CD4-positive, alpha-beta T cell treated with Interleukin-1 beta for 1 hour (primary cell): ENCODE measurements at places on chromosomes 6 and 20.

GRCh38 chr20:63148696-63149095, 67.2 kb downstream of the YTHDF1 start:
- no peak for DNase-seq

GRCh38 chr20:46088409-46089166, 1.2 kb downstream of the NCOA5 start:
- DNase-seq, result no peak

DNA sequence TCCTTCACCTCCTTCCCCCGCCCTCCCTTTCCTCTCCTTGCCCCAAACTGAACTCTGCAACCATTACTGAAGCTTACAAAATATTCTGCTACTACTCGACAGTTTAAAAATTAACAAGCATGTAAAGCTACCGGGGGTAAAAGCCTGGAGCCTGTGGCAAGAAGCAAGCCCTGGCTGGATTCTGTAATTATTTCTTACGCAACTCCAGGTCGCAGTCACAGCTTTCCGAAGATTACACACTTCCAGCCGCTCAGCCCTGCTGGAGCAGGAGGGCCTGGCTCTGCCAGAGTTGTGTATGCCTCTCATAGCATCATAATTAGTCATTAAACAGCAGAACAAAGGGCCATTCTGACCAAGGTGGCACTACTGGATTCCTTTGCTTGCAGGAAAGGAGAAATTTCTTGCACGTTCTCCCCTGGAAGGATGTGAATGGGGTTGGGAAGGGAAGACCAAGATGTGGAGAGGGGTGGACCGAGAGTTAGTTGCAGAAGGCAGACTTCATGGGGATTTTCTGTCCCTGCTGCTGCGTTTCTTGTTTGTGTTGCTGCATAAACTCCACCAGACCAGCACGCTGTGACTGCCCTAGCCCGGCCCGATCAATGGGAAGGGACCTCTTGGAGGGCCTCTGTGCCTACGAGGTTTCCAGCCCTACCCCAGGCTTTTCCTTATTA, 23.6 kb downstream of the FOXQ1 start:
- no peak for DNase-seq

- DNase-seq, result no peak
Observed at GRCh38 chr6:44477293-44477894, 89.9 kb downstream of the CDC5L start.

DNA sequence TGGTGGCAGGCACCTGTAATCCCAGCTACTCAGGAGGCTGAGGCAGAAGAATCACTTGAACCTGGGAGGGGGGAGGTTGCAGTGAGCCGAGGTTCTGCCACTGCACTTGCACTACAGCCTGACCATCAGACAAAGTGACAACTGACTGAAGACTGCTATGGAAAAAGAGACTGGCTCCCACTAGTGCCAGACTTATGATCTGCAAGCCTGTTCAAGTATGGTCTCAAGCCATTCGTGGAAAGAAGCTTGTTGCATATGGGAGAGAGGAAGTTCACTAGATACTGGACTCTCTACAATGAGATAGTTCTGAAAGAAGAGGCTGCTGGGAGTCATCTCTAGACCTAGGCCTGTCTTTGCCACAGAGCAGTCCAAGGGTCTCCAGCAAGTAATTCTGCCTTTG, 26.7 kb downstream of the MDN1 start:
- peak; percentile 15 for DNase-seq

GRCh38 chr6:88612631-88613030, 350.8 kb downstream of the RNGTT start:
- no peak for DNase-seq

GRCh38 chr20:1663917-1664316, 6.3 kb upstream of the SIRPG start:
- no peak for DNase-seq

GRCh38 chr6:47180633-47181032, 129.1 kb downstream of the TNFRSF21 start:
- DNase-seq, result no peak

DNA sequence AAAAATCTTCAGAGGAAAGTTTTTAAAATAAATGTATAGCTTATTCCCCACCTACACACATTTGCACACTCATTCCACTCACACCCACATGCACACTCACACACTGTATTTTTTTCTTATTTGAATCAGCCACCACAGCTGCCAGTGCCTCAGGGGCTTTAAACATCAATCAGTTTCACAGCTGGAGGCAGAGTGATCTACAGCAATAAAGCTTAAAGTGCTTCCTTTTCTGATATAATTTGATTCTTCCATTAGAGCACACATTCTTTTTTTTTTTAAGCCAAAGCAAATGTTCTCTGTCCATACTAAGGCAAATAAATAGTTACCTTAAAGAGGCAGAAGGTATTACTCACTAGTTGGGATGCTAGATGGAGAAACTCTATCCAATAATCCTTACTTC, 498.8 kb upstream of the POU3F2 start:
- no peak for DNase-seq

GRCh38 chr6:33854572-33855030, 50.8 kb upstream of the MLN start:
- no peak for DNase-seq

- DNase-seq, result no peak
Observed at GRCh38 chr20:32775336-32775991, 13.3 kb downstream of the DNMT3B start.

DNA sequence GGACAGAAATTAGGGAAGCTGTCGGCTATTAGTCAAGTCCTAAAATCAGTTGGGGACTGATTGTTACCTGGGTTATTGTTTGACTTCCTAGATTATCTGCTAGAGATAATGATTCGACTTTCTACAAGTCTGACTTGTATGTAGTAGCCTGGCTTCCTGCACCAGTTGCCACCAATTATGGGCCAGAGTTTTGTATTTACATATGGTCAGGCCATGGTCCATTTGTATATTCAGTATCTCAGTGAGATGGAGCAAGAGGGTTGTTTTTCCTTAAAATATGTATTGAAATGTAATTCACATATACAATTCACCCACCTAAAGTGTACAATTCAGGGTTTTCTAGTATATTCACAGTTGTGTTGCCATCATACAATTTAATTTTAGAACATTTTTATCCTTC, 130.6 kb upstream of the PHACTR3 start:
- DNase-seq, result no peak

DNA sequence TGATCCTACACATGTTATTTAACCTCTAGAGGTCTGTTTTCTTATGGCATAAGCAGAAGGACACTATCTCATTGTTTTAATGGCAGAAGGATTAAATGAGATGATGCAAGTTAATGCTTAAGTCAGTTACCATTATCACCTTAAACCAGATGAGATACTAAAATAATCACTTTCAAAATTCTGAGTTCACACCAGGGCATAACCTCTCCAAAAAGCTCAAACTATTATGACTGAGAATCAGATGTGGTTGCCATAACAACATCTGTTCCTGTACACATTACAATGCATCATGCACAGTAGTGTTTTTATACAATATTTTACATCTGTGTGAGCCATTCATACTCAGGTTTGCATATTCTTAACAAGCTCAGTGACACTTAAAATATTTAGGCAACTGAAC, 10.2 kb downstream of the ADNP start:
- no peak for DNase-seq

DNA sequence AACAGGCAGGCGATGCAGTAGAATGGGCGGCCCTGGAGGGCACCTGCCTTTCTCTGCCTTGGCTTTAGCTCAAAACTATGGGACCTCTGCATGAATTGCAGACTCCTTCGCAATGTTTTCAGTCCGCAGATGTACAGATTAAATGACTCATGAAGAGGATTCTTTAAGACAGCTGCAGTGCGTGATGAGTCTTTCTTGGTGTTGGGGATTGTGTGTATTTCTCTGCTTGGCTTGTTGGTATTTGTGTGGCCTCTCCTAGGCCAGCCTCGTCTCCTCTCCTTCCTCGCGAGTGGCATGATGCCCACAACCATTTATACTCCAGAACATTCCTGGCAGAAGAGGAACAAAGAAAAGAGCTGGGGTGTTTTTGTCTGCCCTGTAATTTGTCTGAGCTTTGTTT, 110.6 kb downstream of the SYNDIG1 start:
- no peak for DNase-seq

DNA sequence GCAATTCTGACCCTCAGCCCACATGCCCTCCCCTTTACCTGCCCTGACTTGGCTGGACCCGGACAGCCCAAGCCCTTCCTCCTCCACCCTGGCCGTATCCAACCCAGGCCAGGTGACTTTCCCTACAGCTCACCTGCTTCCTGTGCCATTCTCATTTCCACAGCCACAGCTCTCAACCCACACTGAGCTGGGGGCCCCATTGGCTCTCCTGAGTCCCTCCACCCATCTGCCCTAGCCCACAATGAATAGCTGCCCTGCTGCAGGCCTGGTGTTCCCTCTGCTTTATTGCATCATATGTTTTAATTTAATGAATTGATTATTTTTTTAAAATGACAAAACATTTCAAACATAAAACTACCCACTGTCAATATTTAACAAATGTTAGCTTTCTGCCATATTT, 118.5 kb upstream of the BACH2 start:
- no peak for DNase-seq

GRCh38 chr6:148435386-148435785, 92.7 kb downstream of the SASH1 start:
- DNase-seq, result no peak

- no peak for DNase-seq
Observed at GRCh38 chr6:28683945-28684538, 158.4 kb downstream of the GPX5 start.

- DNase-seq, result no peak
Observed at GRCh38 chr6:13703496-13703895, 8.1 kb downstream of the RANBP9 start.

- DNase-seq, result no peak
Observed at GRCh38 chr6:159252955-159253508, 83.8 kb downstream of the FNDC1 start.

- no peak for DNase-seq
Observed at GRCh38 chr6:30555816-30556065, 548 bp downstream of the GNL1 start.

DNA sequence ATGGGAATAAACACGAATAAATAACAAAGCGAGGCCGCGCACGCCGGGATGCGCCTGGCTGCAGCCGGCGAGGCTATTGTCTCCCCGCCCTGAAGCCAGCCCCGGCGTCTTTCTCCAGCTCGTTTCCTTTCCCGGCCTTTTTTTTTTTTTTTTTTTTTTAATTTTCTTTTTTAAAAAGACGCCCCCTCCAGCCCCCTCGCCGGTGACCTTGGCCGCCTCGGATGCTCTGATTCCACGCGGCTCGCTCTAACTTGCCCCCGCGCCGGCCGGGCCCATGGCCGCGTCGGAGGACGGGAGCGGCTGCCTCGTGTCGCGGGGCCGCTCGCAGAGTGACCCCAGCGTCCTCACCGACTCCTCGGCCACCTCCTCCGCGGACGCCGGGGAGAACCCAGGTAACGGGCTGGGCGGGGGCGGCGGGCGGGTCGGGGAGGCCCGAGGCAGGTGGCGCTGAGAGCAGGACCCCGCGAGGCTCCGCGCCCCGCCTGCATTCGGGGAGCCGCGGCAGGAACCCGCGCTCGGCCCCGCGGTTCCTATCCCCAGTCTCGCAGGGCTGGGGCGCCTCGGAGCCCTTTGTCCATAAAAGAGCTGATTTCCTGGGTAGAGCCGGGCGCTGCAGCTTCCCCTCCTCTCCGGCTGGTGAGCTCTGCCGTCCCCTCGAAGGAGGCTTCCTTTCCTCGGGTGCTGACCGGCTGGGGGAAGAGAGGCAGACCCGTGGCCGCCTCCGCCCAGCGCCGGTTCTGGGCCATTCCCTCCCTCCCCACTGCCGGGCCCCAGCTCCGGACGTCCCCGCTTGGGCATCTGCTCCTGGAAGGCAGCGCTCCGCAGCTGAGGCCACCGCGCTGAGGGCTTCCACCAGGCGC, 631 bp downstream of the PHACTR3 start:
- DNase-seq, result no peak

DNA sequence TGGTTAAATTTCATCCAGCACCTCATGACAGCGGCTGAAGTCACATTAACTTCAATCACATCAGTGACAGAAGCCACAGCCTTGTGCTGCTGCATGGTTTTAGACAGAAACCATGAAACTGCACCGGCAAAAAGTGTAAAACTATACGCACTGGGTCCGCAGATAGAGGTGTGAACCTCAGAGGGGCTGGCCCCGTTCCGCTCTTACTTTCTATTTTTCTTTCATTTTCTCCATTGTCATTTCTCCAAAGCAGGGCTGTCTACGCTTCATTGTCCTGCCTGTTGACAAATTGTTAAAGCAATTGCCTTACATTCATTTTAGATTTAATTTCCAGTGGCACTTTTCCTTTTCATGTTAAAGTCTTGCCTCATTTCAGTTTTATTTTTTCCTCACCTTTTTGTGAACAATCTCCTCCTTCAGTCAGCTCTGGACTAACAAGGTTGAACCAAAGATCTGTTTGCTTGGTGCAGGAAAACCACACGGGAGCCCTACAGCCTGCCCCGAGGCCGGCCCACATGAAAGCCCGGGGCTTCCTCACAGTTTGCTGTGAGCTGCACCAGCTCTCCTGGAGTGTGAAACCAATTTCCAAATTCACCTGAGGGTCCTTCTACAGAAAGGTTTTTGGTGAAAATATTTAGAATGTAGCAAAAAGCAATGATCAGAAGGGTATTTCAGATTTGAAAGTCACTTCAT, 63.7 kb downstream of the PRR18 start:
- DNase-seq, result no peak

DNA sequence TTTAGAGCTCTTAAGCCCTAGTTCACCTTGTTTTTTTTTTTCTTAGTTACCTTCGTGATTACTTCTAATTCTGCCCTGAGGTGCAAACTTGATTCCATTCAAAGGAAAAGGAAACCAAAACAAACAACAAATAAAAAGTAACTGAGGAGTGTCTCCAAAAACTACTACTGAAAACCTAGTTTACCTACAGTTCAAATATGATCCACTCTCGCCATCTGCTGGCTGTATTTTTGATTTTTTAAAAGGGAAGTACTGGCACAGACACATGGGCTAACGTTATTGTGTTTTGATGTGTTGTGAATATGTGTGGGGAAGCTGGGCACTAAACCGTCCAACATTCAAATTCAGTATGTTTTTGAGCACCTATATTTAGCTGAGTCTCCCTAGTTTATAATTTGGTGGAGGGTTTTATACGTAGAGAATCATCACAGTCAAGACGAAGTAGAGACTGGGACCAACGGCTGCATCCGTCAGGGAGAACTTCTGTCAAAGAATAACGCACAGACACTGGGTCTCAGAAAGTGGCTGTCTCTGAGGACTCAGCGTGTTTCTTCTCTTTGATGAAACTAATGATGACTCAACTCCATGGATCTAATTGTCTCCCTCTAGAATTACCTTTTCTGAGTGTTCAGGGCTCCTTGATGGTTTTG, 373.5 kb upstream of the BTBD3 start:
- DNase-seq, result peak; percentile 10

DNA sequence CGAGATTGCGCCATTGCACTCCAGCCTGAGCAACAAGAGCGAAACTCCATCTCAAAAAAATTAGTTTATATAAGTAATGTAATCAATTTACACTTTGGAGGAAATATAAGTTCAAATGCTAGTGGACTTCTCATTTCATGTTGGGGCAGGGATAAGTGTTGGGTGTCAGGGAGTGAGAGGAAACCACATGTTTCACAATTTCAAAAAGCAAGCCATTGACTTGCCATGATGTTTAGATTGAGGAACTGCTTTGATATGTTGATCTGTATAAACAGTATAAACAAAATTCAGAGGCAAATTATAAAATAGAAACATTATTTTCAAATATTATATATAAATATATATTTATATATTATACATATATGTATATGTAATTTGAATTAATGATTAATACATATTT, 42.7 kb downstream of the FILIP1 start:
- no peak for DNase-seq

GRCh38 chr20:50690650-50691572, at the start of gene RIPOR3:
RIPOR3 (minus strand) TSS chr20:50691542; CDS start chr20:50691128, 414 bp downstream.
- DNase-seq, result no peak

- no peak for DNase-seq
Observed at GRCh38 chr20:17320456-17320855, 93.6 kb downstream of the PCSK2 start.
